ENCODE measurements at places on chromosomes 6 and 20.

- DNase-seq: no peak
Measured at GRCh38 chr6:91667596-91667995, 1080.7 kb upstream of the MAP3K7 start.

DNA sequence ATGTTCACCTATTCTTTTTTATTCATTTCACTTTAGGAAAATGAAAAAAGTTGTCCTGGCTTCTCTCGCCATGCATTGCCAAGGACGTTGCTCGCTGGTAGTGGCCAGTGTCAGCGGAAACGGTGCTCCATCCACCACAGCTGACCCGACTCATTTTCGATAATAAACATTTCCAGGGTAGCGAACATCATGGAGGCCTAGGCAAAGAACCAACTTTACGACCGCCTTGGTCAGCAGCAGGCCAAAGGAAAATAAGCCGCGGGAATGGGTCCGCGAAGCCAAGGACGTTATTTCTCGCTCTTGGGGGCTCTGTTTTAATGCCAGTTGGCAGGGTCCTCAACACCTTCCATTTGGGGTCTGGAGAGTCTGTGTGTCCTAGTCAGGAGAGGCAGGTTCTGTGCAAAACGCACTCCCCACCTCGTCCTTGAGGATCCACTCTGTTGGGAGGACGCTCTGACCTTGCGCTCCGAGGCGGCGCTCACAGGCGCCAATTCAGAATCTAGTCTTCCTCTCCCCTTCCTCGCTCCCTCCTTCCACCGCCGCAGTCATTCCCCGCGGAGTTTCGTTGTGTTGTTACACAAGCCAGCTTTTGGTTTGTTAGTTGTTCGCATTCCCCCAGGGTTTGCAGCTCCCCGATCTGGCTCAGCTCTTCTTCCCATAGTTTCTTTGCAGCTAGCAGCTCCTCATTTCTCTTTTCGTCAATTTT is 4.1 kb upstream of the PAX1 start:
- no peak for DNase-seq

- DNase-seq: no peak
Measured at GRCh38 chr6:151025076-151025475, 159.6 kb downstream of the MTHFD1L start.

DNA sequence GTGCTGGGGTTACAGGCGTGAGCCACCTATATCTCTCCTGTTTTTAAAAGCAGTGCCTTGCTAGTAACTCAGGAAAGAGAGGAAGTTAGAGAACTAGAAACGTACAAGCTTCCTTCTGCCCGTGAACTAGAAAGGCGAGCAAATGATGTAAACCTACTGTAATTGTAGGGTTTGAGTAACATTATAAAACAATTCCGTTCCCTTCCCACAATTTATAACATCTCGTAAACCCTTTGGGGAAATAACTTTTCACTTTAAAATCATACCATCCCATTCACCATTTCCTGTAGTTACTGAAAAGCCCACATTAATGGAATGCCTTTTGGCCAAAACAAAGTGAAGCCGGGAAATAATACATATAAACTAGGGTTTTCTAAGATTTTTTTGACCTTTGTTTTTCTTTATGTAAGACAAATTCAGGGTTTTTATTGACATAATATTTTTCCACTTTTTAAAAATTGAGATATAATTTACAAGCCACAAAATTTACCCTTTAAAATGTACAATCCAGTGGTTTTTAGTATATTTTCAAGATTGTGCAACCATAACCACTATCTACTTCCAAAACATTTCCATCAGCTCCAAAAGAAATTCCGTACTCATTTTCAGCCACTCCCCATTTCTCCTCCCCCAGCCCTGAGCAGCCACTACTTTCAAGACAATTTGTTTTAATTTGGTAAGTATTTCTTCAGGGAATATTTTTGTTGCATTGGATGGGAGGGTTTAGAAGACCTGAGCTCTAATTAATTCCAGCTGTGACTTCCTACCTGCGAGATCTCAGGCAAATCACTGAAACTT is 175.1 kb upstream of the PDE10A start:
- no peak for DNase-seq

GRCh38 chr6:11426571-11426970 is 111.0 kb upstream of the TMEM170B start:
- DNase-seq: no peak

- no peak for DNase-seq
Measured at GRCh38 chr6:31090973-31091364, 21.4 kb downstream of the C6orf15 start.

GRCh38 chr6:155011809-155012291 is 16.7 kb downstream of the TIAM2 start:
- no peak for DNase-seq

- DNase-seq: no peak
Measured at GRCh38 chr20:32191422-32191821, 16.1 kb downstream of the PLAGL2 start.

GRCh38 chr20:31576751-31577150 is 28.3 kb upstream of the ID1 start:
- DNase-seq: no peak

DNA sequence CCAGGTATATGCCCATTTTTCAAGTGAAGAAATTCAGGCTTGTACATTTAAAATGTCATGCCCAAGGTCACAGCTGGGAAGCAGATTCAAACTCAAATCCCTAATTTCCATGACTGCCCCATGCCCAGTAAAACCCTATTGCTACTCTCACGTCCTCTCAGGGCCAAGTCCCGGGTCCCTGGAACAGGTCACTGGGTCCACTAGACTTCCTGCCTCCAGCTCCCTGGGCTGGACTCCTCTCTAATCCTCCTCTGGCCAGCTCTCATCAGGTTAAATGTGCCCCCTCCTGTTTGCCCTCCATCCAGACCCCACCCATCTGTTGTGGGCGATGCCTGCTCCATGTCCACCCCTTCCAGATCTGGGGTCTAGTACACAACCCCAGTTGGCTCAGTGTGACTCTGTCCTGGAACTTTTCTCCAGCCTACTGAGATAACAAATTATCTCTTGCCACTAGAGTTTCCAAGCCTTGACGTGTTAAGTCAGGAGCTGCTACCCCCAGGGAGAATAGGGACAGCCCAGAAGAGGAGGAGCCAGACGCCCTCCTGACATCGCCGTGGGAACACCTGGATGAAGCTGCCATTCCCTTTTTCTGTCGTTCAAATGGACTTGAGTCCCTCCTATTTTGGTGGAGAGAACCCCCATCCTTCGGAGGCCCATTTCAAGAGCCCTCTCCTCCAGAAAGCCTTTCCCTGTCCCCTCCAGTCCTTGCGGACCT is 3.7 kb upstream of the SPDEF start:
- DNase-seq: no peak

DNA sequence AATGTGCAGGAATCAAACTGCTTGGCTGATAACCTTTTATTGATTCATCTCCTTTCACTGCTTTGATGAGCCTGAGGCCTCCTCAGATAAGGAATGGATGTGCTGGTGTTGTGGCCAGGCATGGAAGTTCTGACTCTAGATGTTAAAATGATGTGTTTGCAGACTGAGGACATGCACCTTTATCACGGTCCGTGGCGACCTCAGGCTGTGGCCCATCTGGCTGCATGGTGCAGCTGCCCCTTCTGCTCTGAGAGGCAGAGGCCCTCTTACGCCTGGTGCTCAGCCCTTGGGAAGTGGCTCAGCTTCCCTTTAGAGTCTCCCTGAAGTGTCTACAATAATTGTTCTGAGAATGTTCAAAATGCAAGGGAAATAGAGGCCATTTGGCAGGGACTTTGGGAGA is 26.2 kb downstream of the CDH4 start:
- DNase-seq: no peak

All from NCI-H1048 (cell line).